ENCODE measurements at places on chromosomes 5 and 9.

DNA sequence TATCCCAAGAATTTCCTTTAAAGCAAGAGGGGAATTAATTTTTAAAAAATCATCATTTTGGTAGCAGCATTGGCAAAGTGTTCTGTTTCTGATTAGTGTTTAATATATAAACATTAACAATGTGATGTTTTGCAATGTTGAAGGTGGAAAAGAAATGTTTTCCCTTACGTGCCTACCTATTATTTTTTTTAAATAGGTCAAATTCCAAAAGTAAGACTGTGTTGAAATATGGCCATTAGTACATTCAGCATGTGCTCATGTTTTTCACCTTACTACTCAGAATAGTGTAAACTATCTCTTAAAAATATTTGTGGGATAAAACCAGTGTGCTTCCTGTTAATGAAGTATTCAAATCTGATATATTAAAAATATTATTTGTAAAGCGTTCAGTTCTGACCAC lies 3.3 kb downstream of the DOCK8 start:
- no peak for DNase-seq

DNA sequence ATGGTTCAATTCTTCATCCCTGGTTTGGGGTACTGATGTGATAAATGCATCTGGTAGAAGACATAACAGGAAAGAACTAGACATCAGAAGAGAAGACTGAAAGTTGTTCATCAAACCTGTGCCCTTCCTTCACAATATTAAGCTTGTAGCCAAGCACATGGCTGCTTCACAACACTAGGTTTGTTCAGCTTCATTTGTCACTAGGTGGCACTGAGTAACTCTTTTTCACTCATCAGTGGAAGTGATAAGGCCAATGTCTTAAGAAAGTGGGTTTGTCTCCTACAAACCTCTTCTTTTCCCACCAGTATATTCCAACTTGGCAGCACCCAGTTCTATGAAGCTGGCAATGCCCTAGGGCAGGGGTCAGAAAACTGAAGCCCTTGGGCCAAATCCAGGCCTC lies 26.9 kb downstream of the ZNF484 start:
- no peak for DNase-seq

GRCh38 chr5:148012801-148013200 lies 51.0 kb upstream of the SPINK5 start:
- DNase-seq, result no peak

- DNase-seq, result no peak
Measured at GRCh38 chr9:27124151-27124550, 15.1 kb downstream of the TEK start.

DNA sequence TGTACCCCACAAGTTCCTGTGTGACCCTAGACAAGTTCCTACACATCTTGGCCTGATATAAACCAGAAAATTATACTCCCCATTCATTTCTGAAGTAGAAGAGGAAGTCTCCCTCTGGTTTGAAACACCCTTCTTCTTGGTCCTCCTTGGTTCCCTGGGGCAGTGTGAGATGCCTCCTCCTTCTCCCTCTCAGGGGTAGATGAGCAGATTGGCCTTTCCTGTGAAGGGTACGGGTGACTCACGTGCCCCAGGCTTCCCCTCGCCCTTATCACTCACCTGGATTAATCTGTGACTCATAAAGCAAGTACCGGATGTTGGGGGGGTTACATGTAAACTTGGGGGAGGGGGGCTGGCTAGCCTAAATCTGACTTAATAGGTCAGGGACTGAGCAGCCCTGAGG lies 11.1 kb upstream of the AQP3 start:
- DNase-seq, result no peak

DNA sequence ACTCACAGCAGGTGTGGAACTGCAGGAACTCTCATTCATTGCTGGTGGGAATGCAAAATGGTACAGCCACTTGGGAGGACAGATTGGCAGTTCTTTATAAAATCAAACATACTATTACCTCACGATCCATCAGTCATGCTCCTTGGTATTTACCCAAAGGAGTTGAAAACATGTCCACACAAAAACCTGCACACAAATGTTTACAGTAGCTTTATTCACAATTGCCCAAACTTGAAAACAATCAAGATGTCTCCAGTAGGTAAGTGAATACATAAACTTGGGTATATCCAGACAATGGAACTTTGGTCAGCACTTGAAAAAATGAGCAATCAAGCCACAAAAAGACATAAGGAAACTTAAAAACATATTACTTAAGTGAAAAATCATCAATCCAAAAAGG lies 215.5 kb downstream of the IRX1 start:
- no peak for DNase-seq

DNA sequence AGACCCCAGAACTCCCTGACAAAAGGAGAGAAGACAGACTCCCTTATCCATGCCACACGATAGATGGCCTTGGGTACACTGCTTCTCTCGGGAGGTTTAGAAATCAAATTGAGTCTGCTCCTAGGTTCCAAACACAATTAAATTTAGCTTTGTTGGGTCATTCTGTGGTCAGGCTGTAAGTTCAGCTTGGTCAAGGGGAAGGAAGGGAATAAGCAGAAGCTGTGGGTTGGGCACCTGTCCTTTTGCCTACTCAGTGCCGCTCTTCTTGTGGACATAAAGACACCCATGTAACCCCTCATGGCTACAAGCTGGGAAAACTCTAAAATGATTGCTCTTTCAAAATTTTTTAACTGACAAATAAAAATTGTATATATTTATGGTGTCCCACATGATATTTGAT lies 19.1 kb upstream of the AK3 start:
- no peak for DNase-seq

- DNase-seq, result no peak
Measured at GRCh38 chr9:130110166-130110565, 56.5 kb downstream of the GPR107 start.

DNA sequence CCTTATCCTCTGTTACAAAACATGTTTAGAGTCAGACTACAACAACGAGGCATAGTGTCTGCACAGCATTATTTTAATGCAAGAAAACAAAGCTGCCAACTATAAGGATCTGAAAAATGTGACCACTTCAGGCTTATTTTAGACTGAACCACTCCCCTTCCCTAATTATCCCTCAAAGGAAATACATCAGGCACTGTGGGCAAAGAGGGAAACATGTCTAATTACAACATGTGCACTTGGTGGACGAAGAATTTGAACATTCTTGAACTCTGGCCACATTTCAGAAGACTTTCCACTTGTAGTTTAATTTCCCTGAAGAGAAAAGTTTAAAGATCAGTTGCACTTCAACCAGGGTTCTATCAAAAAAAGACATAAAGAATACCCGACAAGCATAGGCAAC lies 3.8 kb downstream of the MTMR12 start:
- no peak for DNase-seq

DNA sequence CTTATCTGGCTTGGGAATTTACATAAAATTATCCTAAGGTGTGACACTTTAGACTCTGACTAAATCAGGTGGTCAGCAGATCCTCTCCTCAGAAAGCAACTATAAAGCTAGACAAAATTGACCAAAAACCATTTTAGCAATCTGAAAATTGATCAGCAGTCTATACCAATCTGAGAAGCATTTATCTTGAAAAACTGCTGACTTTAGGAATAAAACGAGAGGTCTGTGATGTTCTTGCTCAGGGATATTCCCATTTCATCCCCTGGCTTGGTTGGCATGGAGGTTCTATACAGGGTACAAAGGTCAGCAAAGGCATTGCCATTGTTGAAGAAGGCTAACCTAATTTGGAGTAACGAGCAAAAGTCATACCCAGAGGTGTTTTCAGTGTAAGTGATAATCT lies 11.7 kb downstream of the SPINK5 start:
- DNase-seq, result no peak
